ENCODE measurements at places on chromosomes 11 and 22.

- no peak for DNase-seq
These were observed 70.7 kb downstream of the MN1 start for GRCh38 chr22:27730641-27731433.

GRCh38 chr11:79087238-79087960 lies 353.4 kb downstream of the TENM4 start:
- no peak for DNase-seq

DNA sequence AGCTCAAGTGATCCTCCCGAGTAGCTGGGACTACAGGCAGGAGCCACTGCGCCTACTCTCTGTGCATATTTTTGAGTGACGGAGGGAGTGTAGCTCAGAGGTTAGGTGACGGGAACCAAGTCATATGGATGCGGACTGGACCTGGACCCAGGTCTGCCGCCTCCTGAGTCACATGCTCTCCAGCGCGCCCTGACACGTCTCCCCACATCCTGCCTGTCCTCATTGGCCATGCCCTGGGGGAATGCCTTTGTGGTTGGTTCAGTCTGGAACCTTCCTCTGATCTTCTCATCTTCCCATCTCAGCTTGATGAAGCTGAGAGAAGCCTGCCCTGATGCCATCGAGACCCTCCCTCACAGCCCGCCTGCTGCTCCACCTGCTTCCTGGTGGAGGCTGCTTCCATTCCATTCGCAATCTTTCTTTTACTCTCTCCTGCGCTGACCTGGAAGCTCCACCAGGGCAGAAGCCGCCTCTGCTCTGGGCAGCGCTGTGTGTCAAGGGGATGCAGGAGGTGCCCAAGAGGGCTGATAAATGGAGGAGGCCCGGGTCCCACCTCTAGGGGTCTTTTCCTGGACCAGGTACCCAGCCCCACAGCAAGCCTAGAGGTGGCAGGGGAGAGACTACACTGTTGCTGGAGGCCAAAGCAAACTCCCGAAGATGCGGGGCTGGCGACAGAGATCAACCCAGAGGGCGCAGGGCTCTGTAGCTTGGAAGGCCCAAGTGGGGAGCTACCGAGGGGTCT lies 13.9 kb upstream of the BAIAP2L2 start:
- no peak for DNase-seq

- DNase-seq, result no peak
These were observed 729.0 kb downstream of the FAM181B start for GRCh38 chr11:82004537-82005213.
